ENCODE measurements at places on chromosomes 3 and 15.

- DNase-seq, result no peak
These were observed 63.7 kb downstream of the KLF15 start for GRCh38 chr3:126293370-126294082.

DNA sequence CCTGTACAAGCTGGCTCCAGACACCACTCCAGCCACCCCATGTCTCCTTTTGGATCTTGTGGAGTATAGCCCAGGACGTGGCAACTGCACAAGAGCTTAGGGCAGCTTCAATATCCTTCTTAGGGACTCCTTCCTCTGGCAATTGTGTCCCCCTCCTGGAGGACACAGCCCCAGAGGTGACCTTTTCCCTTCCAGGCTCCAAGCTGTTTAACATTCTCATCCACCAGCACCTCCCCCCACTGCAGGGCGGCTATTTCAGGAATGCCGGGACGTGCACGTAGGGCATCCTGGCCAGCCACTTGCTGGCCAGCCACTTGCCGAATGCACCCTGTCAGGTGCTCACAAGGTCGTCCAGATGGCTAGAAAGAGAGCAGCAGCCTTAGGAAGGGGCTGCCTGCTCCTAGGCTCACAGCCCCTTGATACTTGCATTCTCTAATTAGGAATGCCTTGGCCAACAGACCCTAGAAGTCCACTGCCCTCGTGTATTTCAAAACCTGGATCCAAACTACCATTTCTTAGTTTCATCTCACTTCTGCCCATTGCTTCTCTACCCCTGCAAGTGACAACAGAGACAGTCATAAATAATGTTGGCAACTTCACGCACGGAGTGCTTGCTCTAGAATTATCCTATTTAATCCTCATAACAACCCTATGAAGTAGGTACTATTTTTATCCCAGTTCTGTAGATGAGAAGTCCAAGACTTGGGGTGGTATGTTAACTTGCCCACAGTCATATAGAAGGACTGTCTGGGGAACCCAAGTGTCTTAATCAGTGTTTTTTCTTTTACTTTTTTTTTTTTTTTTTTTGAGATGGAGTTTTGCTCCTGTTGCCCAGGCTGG, 24.5 kb upstream of the IDH2 start:
- DNase-seq, result no peak

DNA sequence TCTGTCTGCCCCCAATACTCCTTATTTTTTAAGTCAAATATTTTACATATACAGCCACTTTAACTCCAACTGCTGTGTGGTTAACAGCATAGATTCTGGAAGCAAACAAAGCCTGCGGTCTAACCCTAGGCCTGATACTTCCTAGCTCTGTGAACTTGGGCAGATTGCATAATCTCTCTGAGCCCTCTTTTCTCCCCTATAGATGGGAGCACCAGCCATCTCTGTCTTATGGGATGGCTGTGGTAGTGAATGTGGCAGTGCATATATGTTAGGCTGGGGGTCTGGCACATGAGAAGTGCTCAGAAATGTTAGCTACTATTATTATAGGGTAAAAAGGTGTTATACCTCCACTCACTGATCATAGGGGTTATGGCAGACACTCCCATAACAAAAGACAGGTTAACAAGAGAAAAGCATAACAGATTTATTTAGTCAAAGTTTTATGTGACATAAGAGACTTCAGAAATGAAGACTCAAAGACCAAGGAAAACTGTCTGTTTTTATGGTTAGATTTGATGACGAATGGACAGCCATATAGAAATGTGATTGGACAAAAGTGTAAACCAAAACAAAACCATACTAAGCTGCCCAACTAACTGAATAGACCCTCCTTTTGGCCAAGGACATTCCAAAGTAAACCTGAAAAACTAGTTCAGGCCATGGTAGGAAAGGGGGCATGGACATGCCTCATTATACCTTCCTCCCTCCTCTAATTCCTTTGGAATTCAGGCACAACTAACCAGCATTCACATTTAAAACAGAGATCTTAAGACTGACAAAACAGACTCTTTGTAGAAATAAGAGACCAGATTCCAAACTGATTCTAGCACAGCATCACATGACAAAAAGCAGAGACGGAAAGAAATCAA, 53.9 kb upstream of the DAZL start:
- DNase-seq, result no peak

- DNase-seq, result no peak
These were observed 24.6 kb upstream of the IL20RB start for GRCh38 chr3:136932978-136933772.

- no peak for DNase-seq
These were observed 15.0 kb downstream of the MAPKBP1 start for GRCh38 chr15:41789236-41789635.

GRCh38 chr15:69467636-69468035, 15.0 kb downstream of the RPLP1 start:
- no peak for DNase-seq

DNA sequence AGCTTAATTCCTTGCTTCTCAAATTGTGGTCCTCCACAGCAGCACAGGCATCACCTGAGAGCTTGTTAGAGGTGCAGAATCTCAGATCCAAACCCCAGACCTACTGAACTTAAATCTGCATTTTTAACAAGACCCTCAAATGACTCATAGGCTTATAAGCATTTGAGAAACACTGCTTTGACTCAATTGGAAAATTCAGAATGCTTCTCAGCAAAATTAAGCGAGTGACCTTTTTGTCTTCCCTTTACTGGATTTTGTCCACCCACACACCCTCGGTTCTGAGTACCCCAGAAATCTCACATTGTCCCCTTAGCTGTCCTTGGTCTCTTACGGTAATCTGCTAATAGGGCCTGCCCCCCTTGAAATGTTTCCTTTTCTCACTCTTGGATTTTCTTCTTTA, 17.9 kb downstream of the CD80 start:
- DNase-seq, result no peak

DNA sequence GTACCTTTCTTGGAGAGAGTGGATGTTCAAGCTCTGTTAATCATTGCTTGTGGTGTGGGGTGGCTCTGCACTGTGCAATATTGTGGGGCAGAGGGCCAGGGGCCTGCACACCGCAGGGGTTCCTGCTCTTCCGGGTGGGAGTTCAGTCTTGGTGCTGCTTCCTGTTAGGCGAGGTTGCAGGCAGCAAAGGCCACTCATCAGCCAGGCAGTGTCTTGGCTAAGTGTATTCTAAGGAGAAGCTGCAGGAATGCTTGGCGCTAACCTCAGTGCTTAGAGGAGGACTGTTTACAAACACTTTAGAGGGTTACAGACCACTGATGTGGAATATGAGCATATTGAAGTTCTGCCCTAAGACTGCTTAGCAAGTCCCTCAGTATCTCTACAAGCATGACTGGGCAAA, 81.7 kb downstream of the CEP63 start:
- DNase-seq, result no peak

All from stimulated activated CD8-positive, alpha-beta memory T cell treated with anti-CD3 and anti-CD28 coated beads, Interleukin-7, amount 100 ng/mL, for 24 hours (primary cell).